GM12878 (cell line): ENCODE measurements at places on chromosomes 5 and 9.

DNA sequence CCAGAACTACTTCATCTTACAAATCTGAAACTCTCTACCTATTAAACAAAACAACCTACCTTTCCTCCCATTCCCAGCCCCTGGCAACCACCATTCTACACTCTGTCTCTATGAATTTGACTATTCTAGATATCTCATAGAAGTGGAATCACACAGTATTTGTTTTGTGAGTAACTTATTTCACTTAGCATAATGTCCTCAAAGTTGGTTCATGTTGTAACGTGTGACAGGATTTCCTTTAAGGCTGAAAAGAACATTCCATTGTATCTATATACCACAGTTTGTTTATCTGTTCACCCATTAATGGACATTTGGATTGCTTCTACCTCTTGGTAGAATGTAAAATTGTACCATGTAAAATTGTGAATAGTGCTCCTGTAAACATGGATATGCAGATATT, 70.1 kb upstream of the NXNL2 start:
- DNase-seq = no peak

DNA sequence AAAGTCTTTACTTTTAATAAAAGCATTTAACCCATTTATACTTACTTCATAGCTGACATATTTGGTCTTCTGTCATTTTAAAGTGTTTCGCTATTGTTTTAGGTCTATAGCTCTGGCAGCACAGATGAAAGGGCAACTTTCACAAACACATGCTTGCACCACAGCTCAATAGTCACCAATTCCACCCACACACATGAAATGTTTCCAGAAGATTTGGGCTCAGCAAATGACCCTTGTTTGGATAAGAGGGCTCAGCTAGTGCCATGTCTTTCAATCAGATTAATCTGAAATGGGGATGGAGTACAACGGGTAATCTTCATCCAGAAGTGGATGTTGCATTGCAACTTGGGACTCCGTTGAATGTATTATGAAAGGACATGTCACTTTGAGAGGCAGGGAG, 176.0 kb downstream of the FGF18 start:
- no peak for DNase-seq

DNA sequence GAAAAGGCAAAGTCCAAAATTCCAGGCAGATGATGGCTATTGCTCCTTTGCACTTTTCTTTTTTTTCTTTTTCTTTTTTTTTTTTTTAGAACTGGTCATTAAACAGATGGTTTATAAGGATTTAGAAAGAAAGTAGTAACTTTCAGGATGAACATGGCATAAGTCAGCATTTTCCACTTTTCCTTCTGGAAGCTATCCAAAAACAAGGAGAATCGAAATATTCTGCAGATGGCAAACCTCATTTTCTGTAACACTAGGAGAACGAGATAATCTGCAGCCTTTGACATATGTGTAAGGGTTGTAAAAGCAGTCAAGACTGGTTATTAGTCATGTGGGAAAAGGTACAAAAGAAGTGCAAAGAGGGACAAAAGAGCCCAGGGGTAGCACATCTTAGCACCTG, 69.1 kb upstream of the PUM3 start:
- no peak for DNase-seq

GRCh38 chr5:163496286-163496685, 9.1 kb upstream of the MAT2B start:
- no peak for DNase-seq

GRCh38 chr9:1100945-1101344, 50.8 kb downstream of the DMRT2 start:
- no peak for DNase-seq

DNA sequence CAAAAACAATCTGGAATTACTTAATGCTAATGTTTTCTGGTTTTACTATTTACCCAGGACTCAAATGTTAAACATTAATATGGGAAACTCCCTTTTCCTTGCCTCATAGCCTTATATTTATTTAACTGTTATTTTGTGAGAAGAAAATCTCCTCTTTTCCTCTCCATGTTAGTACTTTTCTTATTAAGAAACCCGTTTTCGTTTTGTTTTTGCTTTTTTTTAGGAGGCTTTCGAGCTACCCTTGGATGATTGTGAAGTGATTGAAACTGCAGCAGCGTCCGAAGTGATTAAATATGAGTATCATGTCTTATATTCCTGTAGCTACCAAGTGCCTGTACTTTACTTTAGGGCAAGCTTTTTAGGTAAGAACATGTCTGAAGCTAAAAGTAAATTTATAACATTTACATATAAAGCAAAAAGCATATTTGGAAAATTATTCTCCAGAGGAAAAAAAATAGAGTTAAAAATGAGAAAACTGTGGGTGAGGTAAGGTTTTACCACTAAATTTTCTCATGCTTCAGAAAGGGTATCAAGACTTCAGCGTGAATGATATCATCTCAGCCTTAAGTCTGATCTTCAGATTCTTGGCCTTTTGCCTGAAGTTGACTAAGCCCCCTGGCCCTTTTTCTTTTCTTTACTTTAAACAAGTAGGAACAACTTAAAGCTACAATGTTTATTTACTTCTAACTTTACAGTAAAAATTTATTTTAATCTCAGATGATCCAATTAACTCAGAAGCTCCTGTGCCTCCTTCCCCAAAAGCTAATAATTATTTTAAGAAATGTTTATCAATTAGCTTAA, 113.8 kb downstream of the RPS23 start:
- DNase-seq = no peak

DNA sequence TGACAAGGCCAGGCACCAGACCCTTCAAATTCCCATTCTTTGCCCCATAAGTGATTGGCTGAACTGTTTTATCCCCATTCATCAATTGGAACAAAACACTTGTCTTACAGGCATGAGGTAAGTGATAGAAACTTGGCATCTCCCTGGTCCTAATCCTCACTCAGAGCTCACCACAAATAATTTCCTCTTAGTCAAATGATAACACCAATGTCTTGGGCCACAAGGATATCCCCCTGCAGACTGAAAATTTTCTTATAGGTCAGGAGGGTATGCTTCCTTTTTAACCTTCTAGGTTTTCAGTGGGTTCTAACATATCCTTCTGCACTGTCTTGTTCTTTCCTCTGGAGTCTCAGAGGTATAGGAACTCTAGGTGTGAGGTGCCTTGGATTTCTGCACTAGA, 14.5 kb downstream of the TNFSF15 start:
- DNase-seq = no peak

DNA sequence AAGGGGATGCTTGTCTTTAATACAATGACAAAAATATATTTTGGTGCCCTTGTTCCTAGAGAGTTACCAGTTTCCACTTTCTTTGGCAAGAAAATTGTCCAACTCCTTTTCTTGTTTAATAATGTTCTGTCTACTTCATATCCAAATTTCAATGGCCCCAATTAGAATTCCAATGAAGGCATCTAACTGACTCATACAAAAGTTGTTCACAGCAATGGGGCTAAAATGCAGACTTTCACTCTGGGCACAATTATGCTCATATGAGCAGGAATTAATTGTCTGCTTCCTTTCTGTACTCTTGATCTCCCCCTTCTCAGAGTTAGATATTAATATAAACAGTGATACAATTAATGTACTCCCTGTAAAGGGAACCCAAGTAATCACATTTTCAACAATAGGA, 42.1 kb upstream of the ZNF622 start:
- no peak for DNase-seq

DNA sequence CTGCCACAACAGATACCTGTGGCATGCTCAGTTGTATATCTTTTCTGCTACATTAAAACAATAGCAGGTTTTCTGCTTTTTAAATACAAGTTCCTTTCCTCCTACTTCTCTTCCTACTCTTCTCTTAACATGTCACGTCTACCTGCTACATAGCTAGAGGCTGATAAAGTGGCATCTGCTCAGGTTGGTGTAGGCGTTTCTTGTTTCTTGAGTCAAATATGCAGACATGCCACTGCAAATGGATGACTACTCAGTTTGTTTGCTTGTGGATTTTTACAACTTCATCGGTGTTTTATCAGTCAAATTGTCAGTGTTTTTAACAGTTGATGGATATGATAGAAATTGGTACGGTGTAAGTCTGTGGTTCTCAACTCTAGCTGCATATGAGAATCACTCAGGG, 525.7 kb downstream of the TLE4 start:
- no peak for DNase-seq
